Stimulated activated CD4-positive, alpha-beta T cell treated with anti-CD3 and anti-CD28 coated beads, Interleukin-12 subunit alpha, Interleukin-12 subunit beta, amount 100 ng/mL, for 48 hours (primary cell): ENCODE measurements at places on chromosomes 12 and 14.

- no peak for DNase-seq
Measured at GRCh38 chr14:51533160-51533559, 118.5 kb upstream of the FRMD6 start.

DNA sequence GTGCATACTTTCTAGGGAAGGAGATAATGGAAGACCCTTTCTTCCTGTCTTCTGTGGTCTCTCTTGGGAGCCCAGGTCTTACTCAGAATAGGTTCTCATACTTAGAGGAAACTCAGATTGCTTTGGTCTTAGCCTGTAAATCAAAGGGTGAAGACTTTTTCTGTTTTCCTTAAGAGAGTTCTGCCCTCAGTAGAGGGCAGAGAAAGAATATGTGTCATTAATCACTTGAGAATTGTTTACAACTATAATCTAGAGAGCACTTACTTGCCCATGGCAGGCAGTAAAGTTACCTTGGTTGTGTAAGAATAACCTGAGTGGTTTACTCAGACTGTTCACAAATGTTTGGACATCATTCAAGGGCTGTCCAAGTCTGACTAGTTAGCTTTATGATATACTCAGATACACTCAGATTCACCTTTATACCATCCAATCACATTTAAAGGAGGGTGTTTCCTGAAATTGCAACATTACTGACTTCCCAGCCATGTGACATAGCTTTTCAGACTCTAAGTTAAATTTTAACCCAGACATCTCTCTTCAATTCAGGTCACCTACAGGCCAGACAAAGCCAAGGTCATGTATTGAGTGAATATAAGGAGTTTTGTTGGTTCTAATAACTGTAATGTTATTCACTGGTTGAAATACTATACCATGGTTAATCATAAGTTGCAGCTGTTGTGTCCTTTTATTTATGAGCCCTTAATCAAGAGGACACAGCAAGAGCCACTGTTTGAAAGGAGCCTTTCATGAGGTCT is 372.2 kb downstream of the RAD51B start:
- no peak for DNase-seq

- DNase-seq: peak; percentile 63
Measured at GRCh38 chr12:57741844-57742738, 2.7 kb upstream of the TSPAN31 start.

- DNase-seq: no peak
Measured at GRCh38 chr12:1666685-1667162, 24.1 kb upstream of the ADIPOR2 start.

DNA sequence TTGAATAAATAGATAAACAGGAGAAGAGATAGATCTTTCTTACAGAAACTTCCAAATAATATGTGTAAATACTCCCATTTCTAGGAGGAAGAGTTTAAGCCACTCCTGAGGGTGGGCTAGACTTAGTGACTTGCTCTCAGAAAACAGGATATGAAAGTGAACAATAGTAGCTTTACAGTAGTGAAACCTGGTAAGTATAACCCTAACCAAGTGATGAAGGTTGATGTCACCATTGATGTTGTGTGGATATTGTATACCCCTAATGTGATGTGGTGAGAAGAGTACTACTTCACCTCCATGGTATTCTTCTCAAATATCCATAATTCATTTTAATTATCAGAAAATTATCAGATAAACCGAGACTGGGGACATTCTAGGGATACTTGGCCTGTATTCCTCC is 20.9 kb downstream of the AKAP6 start:
- DNase-seq: no peak

DNA sequence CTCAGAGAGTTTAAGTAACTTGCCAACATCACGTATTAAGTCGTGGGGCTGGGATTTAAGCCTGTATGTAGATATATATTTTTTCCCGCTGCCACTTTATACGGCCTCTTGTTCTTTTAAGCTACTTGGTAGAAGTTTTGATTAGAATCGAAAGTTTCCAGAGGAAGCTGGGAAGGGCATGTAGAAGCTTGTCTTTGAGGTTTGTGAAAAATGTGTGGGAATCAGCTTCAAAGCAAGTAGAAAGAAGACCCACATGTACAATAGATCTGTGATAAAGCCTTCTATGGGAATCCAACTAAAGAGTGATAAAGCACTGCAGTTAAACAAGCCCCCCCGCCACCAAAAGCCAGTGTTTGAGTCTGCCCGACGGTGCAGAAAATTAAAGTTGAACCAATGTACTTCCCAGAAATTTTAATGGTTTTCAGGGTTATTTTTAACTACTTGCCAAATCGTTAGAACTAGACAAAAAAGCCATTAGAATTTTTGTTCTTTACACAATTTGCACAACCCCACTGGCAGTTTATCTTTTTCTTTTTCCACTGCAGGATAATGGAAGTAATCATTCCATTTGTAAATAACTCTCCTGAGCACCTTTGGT is 25.5 kb downstream of the SERPINA11 start:
- DNase-seq: no peak

GRCh38 chr12:93689076-93689834 is 12.1 kb downstream of the CRADD start:
- no peak for DNase-seq

DNA sequence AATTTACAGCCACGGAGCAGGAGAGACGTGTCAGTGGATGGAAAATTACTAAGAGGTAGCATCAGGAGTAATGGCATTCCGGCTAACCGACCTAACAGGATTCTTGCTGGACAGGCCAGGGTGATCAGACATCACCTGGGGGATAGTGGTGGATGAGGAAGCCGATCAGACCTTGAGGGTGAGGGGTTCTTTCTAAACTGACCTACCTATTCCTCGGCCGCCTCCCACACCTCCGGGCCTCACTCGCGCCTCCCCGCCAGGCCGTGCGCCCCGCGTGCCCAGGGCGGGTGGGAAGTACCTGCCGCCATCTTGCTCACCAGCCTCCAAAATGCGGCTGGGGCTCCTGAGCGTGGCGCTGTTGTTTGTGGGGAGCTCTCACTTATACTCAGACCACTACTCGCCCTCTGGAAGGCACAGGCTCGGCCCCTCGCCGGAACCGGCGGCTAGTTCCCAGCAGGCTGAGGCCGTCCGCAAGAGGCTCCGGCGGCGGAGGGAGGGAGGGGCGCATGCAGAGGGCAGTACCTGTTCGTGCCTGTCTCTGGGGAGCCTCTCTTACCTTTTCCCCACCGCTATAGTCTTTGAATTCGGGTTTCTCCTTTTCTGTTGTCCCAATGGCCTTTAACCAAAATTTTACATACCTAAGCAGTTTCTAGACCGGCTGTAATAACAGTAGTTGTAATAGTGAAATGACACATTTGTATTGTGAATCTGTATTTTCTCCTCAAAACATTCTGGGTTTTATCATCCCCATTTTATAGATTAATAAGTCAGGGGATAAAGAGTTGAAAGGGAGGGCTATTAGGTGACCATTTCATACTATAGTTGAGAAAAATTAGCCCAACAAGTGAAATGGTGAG is at the start of gene TMPRSS12:
Gene TMPRSS12 (plus strand): TSS at position 290 of the 857 bp plus-strand sequence. CDS start 39 bp downstream, at position 329.
- DNase-seq: no peak

DNA sequence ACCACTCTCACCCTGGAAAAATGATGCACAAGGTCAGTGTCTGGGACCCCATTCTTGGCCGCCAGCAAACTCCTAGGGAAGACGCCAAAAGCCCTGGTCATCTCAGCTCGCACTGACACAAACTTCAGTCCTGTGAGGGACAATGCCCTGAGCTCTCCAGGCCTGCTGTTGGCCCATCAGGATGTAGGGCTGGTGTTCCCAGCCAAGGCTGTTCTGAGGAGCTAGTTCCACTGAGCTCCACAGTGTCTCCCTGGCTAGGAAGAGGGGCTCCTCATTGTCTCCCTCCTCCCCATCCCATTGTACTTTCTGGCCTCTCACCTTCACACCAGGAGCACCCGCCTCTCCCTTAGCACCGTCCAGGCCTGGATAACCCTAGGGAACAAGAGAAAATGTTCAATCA is 10.8 kb downstream of the COL2A1 start:
- no peak for DNase-seq

GRCh38 chr12:46413368-46413767 is 40.8 kb upstream of the SLC38A2 start:
- no peak for DNase-seq

DNA sequence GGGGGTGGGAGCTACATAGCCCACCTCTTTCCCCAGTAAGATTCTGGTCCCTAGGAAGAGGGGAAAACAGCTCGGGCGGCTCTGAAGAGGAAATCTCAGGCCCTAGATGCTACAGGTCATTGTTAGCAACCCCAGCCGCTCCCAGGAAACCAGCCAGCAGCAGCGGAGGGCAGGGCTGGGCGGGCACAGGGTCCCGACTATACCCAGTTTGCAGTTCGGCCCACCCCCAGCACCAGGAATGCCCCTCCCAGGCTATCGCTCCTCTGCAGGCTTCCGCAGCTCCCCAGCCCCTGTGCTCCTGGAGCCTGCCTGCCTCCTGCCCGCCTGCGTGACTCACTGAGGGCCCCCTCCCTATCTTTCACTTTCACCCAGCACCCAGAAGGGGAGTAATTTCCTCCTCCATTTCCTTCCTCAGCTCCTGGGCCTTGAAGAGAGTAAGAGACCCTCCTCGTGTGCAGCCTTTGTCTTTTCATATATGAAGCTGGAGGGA is 27.2 kb upstream of the PNMA1 start:
- no peak for DNase-seq

GRCh38 chr12:54658306-54659264 is 10.4 kb upstream of the DCD start:
- DNase-seq: peak; percentile 44

GRCh38 chr14:104443391-104444158 is 136.0 kb upstream of the C14orf180 start:
- no peak for DNase-seq
